ENCODE measurements at places on chromosomes 11 and 22. TPM values are rescaled to one million over a fixed set of nuclear protein-coding genes. Genes with fewer than 3 reads are reported as not detected.

The KCTD14 gene
- total RNA-seq, result 13.2 TPM

The SLC17A6 gene
- not detected for total RNA-seq

The NAALAD2 gene
- 0.38 TPM for total RNA-seq

The LARGE1 gene
- 11.6 TPM for total RNA-seq

The NOX4 gene
- not detected for total RNA-seq

The LRRC32 gene
- not detected for total RNA-seq

The PAX6 gene
- 0.87 TPM for total RNA-seq

The SYT13 gene
- 36.8 TPM for total RNA-seq

The IGLL1 gene
- not detected for total RNA-seq

The ZNF215 gene
- 1.6 TPM for total RNA-seq

The GLYAT gene
- total RNA-seq, result not detected
